ENCODE measurements at places on chromosomes 2 and 18. TPM values are rescaled to one million over a fixed set of nuclear protein-coding genes. Genes with fewer than 3 reads are reported as not detected.

POTEC gene
- not detected for total RNA-seq

ALKAL2 gene
- not detected for total RNA-seq

TACR1 gene
- not detected for total RNA-seq

WDCP gene
- 21.2 TPM for total RNA-seq

CASP10 gene
- total RNA-seq = 15.9 TPM

UGT1A8 gene
- not detected for total RNA-seq

PDE1A gene
- not detected for total RNA-seq

SKOR2 gene
- total RNA-seq = not detected

Data from activated CD4-positive, alpha-beta memory T cell treated with anti-CD3 and anti-CD28 coated beads for 36 hours (primary cell).